NCI-H226 (cell line): ENCODE measurements at places on chromosomes 1 and 21.

- DNase-seq: no peak
Observed at GRCh38 chr1:87450615-87451209, 122.0 kb downstream of the LMO4 start.

GRCh38 chr1:65440915-65441314 is 20.4 kb downstream of the LEPR start:
- no peak for DNase-seq

GRCh38 chr1:117605164-117605773 is 579 bp upstream of the TENT5C start:
- peak; percentile 5 for DNase-seq

- no peak for DNase-seq
Observed at GRCh38 chr21:40128891-40129290, 261.7 kb downstream of the PCP4 start.

- DNase-seq: no peak
Observed at GRCh38 chr1:197307136-197307535, 39.1 kb downstream of the CRB1 start.

DNA sequence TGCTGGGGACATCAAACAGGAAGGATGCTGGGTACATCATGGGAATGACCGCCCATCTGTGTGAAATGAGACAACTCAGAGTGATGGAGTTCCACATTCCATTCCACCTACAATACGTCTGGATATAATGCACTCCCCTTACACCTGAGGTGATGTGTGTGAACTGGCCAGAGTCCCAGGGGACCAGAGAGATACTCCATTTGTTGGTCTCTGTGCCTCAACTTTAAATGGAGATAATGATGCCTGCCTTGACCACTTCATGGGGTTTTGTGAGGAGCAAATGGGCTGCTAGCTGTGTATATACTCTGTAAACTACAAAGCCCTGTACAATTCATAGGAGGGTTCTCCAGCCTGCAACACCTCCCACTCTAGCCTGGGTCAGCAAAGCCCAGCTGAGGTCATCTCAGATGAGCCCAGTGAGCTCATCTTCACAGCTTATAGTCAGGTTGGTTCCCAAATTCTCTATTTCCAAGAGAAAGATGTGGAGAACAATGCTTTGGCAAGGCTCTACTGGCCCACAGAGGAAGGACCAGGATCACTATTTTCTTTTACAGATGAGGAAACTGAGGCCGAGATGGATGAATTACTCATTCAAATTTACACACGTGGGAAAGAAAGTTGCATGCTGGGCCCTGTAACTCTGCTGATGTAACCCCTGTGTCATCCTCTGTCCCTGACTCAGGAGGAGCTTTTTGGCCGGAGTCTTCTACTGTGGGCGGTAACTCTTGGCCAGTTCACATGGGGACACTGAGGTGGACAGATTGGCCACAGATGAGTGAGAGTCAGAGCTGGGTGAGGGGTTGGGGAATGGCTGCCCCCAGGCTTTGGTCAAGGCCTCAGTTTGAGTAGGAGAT is 105.6 kb upstream of the GCLM start:
- DNase-seq: no peak

- no peak for DNase-seq
Observed at GRCh38 chr21:41973861-41974751, 20.3 kb upstream of the C2CD2 start.

GRCh38 chr21:35227786-35228185 is 178.7 kb upstream of the RUNX1 start:
- no peak for DNase-seq

- DNase-seq: no peak
Observed at GRCh38 chr1:74334147-74334546, 99.0 kb downstream of the TNNI3K start.

DNA sequence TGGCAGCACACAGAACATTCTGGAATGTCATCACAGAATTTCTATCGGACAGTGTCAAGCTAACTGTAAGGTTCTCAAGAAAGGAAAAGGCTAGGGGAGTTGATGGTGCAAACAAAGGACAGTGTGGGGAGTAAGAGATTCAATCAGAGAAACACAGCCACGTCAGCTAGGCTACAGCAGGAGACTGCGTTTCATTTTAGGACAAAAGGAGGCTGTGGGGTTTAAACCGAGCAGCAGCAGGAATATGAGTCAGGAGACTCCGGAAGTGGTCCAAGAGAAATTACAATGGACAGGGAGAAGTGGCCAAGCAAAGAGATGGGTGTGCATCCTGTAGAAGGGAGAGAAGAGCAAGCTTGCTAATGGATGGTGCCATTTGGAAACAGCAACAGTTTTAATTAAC is 37.4 kb upstream of the C1orf198 start:
- DNase-seq: no peak

DNA sequence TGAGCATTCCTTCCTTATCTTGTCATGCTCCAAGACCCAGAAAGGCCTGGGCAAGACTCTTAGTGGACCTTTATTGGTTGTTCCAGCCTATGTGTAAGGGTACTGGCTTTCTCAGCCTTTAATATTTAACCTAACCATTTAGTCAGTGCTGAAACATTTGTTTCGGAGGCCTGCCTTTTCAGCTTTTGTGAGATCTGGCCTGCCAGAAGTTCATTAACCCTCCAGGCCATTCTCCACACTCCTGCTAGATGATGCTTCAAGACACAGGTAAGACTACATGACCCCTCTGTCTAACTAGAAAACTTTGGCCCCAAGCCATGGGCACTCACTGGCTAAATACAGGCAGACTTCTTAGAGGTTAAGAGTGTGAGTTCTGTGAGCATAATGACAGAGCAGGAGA is 138.4 kb upstream of the ZP4 start:
- DNase-seq: no peak

DNA sequence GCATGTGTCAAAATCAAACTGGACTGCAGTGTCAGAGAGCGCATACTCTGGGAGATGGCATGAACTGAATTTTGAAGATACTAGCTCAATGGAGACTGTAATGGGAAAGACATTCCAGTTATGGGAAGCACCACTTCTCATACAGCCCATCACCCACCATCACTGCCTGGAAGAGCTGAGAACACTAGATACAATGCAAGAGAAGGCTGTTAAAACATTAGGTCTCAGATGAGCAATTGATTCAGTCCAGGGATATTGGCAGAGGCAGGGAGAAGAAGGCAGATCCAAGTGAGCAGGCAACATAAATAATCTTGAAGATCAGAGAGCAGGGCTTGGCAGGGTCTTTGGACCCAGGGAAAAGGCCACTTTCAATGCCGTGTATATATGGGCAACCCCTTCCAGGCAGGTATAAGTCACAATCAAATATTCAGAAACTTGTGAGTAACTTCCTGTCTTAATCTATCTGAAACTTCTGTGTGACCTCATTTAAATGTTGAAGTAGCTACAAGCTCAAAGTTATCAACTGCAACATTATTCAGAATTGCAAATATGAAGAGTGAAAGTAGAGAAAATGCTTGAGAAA is 290.3 kb upstream of the SGIP1 start:
- DNase-seq: no peak

GRCh38 chr1:39842836-39843235 is 40.5 kb downstream of the TRIT1 start:
- no peak for DNase-seq

DNA sequence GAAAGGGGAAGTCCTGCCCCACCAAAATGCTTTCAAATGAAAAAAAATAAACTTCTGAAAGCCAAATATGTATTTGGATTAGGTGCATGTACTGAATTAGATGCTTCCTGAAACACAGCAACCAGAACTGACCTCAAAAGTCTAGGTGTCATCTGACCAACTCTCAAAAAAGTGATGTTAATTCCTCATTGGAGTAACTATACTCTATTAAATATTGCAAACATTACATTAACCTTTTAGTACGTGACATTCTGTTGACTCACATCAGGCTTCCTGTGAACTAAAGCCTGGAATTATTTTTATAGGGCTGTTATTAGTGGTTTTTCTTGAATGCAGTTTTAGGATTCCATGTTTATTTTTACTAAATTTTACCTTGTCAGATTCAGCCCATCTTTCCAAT is 73.5 kb downstream of the ASTN1 start:
- no peak for DNase-seq

GRCh38 chr1:7385471-7386225 is 385.4 kb upstream of the VAMP3 start:
- DNase-seq: no peak

DNA sequence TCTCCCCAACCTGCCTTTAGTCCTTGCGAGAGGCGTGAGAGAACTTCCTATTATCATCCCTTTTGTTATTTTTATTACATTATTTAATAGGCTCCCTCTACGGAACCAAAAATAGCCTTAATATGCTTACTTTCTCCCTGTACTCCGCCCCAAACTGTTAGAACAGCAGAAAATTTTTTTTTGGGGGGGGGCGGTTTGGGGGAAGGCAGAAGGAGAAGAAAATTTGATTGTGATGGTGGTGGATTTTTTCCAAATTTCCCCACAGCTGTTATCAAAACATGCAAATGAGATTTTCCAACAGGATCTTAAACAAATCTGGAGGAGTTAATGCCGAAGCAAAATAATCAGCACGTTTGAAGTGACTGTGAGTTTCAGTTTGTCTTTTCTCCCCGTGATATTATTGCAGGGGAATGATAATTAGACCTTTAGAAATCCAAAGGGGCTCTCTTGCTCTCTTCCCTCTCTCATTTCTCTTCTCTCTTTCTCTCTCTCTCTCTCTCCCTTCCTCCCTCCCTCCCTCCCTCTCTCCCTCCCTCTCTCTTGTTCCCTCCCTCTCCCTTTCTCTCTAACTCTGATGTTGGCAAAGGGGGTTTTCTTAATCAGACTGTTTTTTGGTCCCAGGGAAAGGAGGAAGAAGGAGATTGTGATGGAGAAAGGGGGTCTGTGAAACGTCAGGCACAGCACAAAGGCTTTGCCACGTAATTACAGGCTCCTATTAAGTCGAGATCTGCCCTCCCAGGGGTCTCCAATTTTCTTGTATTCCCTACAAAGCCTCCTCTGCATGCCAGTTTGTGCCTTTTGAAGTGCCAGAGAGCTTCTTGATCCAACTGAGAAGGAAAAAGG is 1.1 kb upstream of the PRRX1 start:
- DNase-seq: no peak

DNA sequence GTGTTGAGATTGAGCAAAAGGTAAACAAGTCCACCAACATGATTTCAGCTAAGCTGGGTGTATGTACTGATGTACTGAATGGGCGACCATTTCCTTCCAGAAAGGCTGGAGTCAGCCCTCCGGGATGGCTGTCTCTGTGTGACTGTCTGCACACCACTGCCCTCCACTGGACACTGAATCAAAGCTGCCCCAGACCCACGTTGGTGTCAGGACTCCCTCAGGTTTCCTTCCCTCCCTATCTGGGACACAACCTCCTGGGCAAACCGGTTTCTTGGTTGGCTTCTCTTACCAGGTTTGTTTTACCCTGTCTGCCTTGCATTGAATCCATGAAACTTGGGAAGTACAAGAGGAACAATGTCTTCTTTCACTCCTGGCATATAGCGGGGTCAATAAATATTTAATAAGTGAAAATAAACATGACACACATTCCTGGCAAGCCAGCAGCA is 5.3 kb upstream of the SRP9 start:
- peak; percentile 55 for DNase-seq
